NCI-H524 treated with DMSO at 0.1 percent for 48 hours (cell line): ENCODE measurements at places on chromosomes 2 and 18.

DNA sequence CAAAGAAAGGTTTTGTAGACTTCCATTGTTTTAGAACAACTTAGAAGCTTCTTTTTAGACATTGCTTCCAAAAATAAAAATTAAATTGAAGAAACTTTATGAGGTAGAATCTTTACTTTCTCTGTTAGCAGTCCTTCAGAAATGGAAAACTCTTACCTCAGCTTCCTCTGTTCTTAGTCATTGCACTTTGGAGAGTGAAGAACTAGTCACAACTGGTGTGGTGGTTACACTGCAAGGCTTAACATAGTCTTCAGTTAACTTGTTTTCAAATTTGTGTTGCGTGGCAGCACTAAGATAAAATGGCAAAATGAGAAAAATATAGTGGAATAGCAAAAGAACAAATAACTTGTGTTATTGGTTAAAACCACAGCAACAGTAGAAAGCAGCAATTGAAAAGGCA is 332.6 kb downstream of the KIAA1328 start:
- DNase-seq = no peak

GRCh38 chr18:48477348-48477747 is 61.5 kb upstream of the CTIF start:
- no peak for DNase-seq

DNA sequence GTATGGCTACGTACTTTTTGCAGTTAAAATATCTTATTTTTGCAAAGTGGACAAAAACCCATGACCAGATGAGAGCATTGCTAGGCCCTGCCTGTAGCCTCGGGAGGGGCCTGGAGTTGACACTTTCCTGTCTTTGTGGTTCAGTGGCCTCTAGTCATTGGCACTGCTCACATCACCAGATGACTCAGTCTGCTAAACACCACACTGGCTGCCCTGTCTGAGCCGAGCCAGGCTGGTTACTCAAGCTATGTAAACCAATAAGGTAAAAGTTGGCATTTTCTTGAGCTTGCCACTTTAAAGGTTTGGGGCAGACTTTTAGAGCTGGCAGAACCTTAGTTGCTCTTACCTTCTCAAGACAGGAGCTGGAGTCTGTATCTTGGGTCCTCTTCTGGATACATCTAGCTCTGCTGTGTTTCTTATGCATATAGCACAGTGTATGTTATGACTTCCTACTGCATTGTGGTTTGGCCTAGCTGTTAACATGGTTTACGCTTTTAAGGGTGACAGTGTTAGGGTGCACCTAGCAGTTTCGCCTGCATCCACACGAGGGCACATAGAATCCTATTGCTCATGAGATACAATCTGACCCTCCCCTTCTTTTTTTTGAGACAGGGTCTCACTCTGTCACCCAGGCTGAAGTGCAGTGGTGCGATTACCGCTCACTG is 76.4 kb downstream of the AP1S3 start:
- DNase-seq = no peak

DNA sequence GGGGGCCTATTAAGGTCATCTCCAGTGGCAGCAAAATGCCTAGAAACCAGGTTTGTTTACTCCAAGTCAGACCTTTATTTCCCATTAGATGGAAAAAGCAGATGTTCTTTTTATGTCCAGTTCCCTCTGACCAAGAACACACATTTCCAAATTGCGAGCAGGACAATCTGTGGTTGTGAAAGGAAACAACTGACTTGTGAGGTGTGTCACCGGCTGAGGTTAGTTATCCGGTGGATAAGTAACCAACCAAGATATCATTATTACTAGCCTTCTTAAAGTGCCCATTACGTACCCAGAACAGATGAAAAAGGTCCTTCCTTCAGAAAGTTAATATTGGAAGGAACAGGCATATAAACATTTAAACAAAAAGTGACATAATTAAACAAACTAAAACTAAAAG is 112.9 kb downstream of the THADA start:
- no peak for DNase-seq

DNA sequence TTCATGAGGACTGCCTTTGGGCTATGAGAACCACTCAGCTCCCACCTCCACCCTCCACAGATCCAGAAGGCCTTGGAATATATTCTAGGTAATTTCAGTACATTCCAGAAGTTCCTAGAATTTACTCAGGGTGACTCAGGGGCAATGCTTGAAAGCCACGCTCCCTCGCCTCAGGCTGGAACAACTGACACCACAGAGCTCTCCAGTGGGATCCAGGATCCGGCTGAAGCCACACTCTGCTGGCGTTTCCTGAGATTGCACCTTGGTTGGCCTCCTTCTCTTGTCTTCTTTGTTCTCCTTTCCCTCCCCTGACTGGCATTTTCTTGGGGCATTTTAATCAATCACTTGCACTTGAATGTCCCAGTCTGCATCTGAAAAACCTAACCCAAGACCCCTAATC is 92.6 kb upstream of the KCNE4 start:
- DNase-seq = no peak

GRCh38 chr2:128364441-128364911 is 45.8 kb upstream of the HS6ST1 start:
- DNase-seq = no peak

- no peak for DNase-seq
Observed at GRCh38 chr2:160869411-160869810, 290.8 kb upstream of the TANK start.

DNA sequence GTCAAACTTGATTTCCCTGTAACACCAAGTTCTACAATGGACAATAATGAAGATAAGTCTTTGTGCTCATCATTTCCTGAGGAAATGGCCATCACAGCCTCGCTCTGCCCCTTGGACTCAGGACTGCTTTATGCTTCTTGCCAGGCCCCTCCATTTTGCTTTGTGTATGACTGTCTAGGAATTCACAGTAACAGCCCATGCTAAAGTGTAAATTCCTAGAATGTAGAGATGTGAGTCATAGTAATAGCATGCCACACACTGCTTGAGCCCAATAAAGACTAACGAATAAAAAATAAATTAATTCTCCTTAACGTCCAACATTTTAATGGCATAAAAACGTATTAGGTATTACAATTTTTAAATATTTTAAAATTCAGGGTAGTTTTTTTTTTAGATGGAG is 226.5 kb downstream of the PID1 start:
- no peak for DNase-seq
